ENCODE measurements at places on chromosomes 3 and 15.

DNA sequence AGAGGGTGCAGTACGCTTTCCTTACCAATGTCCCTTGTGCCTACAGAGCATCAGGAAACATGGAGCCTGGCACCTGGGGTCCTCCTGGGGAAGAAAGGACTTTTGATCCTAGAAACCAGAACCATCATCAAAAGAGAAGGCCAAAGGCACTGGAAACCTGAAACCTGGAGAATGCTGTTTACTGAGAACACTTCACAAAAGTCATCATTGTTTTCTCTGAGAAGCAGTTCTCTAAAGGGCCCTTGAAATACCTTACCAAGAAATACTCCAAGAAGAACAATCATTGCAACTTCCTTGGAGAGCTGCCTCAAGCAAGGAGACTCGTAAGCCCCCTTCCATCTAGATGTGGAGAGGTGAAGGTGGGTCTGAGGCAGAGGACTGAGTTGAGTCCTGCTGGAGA, 66.0 kb downstream of the TLE3 start:
- DNase-seq = no peak

GRCh38 chr15:79171320-79172031, 80.9 kb upstream of the RASGRF1 start:
- DNase-seq = no peak

GRCh38 chr3:100396967-100397366, 3.9 kb downstream of the TOMM70 start:
- no peak for DNase-seq

- no peak for DNase-seq
These were observed 13.0 kb upstream of the TNK2 start for GRCh38 chr3:195921334-195921791.

- DNase-seq = no peak
These were observed 117.4 kb downstream of the IL12A start for GRCh38 chr3:160105907-160106584.
